ENCODE measurements at places on chromosomes 2 and 18.

DNA sequence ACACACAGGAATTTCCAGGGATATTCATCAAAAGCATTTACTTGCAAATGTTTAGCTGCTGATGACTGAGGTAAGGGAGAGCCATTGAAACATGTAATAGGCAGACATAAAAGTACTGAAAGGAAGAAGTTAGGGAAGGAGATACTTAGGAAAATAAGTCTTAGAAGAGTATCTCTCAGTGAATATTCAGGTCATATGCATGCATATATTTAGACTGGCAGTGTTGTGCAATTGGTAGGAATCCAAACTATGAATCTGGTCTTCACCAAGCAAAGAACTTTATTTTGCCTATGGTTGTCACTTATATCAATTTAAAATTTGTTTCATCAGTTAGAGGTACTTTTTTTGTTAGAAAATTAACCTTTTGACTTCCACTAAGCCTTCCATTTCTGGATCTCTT lies 1490.7 kb downstream of the SUCLG1 start:
- DNase-seq = no peak

GRCh38 chr2:239836021-239836765 lies 188.9 kb downstream of the NDUFA10 start:
- no peak for DNase-seq

GRCh38 chr2:54901224-54901986 lies 148.8 kb downstream of the RTN4 start:
- no peak for DNase-seq

DNA sequence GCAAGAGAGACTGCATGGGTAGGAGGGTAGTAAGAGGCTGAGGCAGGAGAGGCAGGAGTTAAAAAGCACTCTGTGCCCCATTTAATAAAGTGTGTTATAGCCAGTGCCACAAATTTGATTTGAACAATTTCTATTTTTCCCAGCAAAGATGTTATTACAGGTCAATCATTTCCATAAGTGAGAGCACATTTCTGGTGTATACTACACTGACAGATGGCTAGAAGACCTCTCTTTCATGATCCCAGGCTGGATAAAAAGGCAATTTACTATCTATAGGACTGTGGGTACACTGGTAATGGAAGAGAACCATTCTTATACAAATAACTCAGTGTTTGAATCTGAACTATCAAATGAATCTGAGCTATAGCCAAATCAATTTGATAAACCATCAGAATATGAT lies 176.2 kb downstream of the FSHR start:
- DNase-seq = no peak

DNA sequence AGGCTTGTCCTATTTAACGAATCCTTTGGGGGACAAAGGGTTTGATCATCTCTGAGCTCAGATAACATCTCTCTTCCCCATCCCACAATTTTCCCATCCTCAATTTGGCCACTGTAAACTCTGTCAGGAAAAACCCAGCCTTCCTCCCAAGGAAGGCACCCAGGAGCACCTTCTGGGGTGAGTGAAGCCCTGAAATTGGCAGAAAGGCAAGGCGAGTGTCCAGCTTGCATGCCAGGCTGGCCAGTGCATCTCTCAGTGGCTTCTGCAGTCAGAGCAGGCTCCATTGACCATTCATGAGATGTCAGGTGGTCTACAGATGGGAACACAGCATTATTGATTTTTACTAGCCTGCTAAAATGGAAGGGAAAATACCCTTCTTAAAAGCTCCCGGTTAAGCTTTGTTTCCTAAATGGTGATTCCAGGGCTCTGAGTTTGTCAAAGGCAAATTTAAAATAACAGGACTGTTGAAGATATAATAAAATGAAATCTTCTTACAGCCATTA lies 83.2 kb upstream of the BOD1L2 start:
- no peak for DNase-seq
